ENCODE measurements at places on chromosomes 12 and 14.

- no peak for DNase-seq
These were observed 5.3 kb downstream of the ALDH1L2 start for GRCh38 chr12:105078712-105079570.

- no peak for DNase-seq
These were observed 99.5 kb downstream of the PDZRN4 start for GRCh38 chr12:41287500-41288141.

- DNase-seq: no peak
These were observed 81.6 kb downstream of the MYRFL start for GRCh38 chr12:69906411-69907216.

- no peak for DNase-seq
These were observed 85.6 kb downstream of the CMKLR1 start for GRCh38 chr12:108253540-108253939.

DNA sequence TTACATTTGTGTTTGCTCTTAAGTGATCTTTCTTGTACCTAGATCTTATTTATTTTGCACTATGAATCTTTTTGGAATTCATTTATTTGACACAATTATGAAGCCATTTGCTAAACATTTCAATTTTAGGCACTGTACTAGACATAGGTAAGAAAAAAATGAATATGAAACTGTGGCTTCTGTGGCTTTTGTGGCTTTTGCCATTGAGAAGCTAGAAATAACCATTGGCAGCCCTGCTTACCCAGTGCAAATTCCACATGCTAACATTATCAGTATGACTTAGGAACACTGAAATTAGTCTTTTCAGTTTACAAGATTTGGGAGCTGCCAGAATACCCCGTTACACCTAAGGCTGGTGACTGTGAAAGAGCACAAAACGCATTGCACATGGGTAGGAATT, 60.1 kb downstream of the FSCB start:
- DNase-seq: no peak

DNA sequence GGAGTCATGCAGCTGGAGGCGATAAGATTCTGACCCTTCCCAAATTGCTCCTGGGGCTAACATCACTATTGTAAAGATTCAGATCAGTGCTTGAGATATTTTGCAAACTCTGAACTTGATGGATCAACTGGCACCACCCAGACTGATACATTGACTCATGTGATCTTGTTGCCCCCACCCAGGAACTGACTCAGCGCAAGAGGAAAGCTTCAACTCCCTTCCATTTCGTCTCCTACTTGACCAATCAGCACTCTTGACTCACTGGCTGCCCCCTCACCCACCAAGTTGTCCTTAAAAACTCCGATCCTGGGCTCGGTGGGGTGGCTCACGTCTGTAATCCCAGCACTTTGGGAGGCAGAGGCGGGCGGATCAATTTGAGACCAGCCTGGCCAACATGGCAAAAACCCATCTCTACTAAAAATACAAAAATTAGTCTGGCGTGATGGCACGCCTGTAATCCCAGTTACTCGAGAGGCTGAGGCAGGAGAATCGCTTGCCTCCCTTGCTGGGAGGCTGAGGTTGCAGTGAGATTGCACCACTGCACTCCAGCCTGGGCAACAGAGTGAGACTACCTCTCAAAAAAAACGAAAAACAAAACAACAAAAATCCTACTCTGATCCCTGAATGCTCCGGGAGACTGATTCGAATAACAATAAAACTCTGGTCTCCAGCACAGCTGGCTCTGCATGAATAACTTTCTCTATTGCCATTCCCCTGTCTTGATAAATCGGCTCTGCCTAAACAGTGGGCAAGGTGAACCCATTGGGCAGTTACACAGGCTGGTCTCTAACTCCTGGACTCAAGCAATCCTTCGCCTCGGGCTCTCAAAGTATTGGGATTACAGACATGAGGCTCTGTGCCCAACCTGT, 9.8 kb upstream of the ARF6 start:
- no peak for DNase-seq

DNA sequence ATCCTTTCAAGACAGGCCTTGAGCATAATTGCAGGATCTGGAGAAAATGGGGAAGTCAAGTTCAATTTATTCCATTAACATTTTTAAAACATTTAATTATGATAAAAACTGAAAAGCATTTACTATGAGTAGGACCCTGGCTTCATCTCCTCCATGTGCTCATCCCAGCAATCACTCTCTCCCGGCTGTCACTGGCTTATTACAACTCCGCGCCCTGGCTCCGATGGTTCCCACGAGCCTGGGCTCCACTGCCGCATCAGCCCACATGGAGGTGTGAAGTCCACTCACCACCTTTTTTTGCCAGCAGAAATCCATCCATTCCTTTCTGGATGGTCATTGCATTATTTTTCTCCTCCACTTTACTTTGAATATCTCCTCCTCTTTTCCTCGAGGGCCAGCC, 194.4 kb downstream of the EMP1 start:
- no peak for DNase-seq

DNA sequence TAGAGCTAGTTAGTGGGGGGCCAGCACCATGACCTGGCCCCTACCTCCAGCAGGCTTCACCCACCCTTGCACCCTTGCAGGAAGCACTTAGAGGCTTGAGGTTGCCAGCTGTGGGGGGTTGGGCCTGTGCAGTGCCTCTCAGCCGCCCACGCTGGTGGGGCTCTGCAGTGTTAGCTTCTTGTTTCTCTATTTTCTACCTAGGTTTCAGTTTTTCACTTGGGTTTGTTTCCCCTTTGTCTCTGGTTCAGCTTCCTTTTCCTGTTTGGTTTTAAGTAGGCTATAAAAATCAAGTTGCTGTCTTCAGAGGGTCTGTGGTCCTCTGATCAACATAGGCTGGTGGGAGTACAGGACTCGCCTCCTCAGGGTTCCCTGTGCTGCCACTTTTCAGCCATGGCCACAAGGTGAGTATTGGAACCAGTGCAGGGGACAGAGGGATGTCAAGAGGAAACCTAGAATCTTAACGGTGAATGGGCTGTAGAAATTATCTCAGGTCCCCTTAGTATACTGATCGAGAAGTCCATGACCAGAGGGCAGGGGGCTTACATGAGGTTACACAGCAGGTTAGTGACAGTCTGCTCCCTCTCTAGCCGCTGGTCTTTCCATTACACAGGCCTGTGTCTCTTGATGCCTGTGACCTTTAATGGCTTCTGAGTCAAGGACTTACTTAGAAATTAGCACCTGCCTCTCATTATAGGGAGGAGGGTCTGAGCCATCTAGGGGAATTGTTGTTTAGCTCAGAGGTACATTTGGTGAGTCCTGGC, at the start of gene EVL:
Gene EVL, plus strand, starts transcription at position 312 of the 761 bp plus-strand sequence. Its CDS starts 79 bp downstream, at position 391.
- no peak for DNase-seq

- no peak for DNase-seq
These were observed 47.5 kb downstream of the PRKCH start for GRCh38 chr14:61368781-61369453.

DNA sequence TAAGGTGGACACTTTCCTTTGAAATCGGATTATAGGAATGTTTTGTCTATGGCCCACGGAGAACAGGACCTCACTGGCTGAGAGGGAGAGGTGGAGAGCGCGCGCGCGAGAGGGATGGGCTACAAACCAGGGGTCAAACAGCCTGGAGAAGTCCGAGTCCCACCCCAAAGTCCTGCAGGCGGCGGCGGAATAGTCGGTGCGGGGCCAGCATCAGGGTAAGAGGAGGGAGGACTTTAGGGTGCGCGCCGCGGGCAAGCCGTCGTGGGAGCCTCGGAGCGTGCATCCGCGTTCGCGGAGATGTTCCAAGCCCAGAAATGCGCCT, 3.3 kb upstream of the HOXC8 start:
- DNase-seq: no peak

- DNase-seq: no peak
These were observed 28.6 kb upstream of the RND1 start for GRCh38 chr12:48894271-48894670.

DNA sequence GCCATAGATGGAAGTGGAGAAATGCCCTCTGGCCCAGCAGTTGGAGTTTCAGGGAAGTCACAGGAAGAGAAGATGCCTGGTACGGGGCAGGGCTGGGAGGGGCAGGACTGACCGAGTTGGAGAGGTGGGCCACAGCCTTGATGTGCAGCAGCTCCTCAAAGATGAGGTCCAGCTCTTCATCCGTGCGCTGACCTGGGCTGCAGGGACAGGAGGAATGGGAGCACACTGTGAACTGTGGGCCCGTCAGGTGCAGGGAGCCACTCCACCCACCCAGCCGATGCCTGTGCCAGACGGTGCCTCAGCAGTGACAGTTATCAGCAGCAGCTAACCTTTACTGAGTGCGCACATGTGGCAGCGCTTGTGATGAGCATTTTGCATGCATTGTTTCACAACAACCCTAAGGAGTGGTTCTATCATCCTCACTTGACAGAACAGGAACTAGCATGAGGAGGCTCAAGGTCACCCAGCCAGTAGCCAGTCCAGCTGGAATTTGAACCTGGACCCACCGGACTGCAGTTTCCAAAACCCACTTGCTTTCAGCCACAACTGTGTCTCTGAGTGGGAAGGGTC, 8.4 kb downstream of the RAPGEF3 start:
- no peak for DNase-seq

- no peak for DNase-seq
These were observed 45.3 kb upstream of the OXA1L start for GRCh38 chr14:22721213-22721612.

DNA sequence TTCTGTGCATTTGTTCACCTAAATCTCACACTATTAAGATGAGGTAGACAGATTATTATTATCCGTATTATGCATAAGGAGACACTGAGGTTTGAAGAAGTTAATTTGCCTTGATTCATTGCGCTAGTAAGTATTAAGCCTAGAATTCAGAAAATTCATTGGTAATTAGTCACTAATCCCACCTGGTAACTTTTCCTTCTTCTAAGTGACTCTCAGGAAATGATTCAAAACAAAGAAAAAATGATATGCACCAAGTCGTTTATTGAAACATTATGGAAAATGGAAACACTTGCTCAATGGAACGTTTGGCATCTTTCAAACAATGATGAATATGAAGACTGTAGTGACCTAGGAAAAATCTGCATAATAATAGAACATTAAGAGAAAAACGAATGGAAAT, 15.2 kb downstream of the RFX4 start:
- DNase-seq: no peak

- no peak for DNase-seq
These were observed 32.1 kb upstream of the NR2C1 start for GRCh38 chr12:95105540-95105939.

- no peak for DNase-seq
These were observed 162.0 kb downstream of the FOXN3 start for GRCh38 chr14:89255012-89255411.

- DNase-seq: no peak
These were observed 33.4 kb upstream of the PSEN1 start for GRCh38 chr14:73102806-73103497.

GRCh38 chr14:76919431-76920330, 93.5 kb downstream of the LRRC74A start:
- no peak for DNase-seq

- no peak for DNase-seq
These were observed 337.0 kb upstream of the CLEC14A start for GRCh38 chr14:38592764-38593442.

GRCh38 chr12:53514628-53515290, 7.5 kb upstream of the NPFF start:
- no peak for DNase-seq

GRCh38 chr12:8034802-8035201, 2.3 kb downstream of the FOXJ2 start:
- DNase-seq: no peak

DNA sequence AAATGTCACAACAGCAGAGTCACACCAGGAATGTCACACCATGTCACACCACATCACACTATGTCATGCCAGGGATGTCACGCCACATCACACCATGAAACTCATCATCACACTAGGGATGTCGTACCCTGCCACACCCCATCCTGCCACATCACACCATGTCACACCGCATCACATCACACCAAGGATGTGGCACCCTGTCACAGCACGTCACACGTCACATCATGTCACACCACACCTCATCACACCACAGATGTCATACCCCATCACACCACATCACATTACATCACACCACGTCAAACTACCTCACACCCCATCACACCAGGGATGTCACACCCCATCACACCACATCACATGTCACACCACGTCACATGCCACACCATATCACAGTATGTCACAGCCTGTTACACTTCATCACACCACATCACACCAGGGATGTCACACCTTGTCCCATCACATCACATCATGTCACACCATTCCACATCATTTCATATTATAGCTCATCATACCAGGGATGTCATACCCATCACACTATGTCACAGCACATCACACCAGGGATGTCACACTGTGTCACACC, 90.9 kb downstream of the TMEM121 start:
- no peak for DNase-seq

DNA sequence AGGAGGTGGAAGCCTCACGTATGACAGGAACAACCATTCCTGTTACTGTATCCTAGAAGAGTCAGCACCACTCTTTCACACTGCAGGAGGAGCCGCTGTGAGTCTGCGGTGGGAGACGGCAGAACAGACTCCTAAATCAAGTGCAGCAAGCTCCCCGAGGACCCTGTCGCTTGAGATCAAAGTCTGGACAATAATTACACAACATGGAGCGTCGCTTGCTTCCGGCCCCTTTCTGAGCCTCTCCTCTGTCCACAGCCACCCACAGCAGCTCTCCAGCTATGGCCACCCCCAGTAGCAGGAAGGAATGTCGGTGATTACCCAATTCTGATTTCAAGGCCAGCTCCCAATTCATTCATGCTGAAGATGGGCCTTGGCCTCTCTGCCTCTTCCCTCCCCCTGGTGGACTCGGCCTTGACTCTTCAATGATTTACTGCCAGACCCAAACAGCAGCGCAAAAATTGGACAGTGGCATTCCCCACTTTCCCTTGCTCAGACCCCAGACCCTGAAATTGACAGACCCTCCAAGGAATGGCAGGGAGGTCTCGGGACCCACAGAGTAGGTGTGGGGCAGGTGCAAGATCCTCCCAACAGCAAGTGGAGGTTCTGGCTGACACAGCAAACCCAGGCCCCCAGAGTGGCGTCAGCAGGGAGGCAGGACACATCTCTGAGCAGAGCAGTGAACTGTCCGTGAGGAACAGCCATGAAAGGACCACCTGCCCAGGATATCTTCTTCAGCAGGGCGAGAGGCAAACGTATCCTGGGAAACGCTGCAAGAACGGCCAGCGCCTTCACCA, 272.7 kb upstream of the DIO3 start:
- DNase-seq: no peak

GRCh38 chr14:102029956-102030355, 56.9 kb downstream of the HSP90AA1 start:
- no peak for DNase-seq

- no peak for DNase-seq
These were observed 1.1 kb downstream of the GCH1 start for GRCh38 chr14:54901380-54902142.

DNA sequence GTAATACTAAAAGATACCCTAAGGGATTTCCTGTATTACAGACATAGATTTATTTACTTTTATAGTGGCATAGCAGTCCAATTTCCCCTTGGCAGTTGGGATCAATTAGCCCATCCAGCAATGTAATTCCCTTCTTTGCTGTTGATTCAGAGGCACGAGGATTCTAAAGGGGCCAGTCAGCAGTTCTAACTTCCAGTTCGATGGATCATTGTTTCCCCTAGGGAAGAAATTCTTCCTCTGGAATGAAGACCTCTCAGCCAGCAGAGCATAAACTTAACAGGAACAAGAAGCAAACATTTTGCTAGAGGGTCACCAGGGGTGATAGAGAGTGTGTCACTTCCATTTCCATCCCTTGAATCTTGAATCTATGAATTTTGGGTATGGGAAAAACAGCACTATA, 395.7 kb upstream of the NOVA1 start:
- no peak for DNase-seq

- DNase-seq: no peak
These were observed 208.1 kb upstream of the NEDD1 start for GRCh38 chr12:96698965-96699364.

Data from CMK (cell line).